ENCODE measurements at places on chromosomes 5 and 9. TPM values are rescaled to one million over a fixed set of nuclear protein-coding genes. Genes with fewer than 3 reads are reported as not detected.

- no peak for DNase-seq
Measured at GRCh38 chr5:74916831-74917710, 50.9 kb upstream of the FAM169A start.

GRCh38 chr9:99867536-99867935 lies 38.9 kb upstream of the STX17 start:
- DNase-seq, result no peak

GRCh38 chr9:84856181-84856632 lies 186.7 kb downstream of the NTRK2 start:
- no peak for DNase-seq

- no peak for DNase-seq
Measured at GRCh38 chr9:16708656-16709435, 161.6 kb downstream of the BNC2 start.

DNA sequence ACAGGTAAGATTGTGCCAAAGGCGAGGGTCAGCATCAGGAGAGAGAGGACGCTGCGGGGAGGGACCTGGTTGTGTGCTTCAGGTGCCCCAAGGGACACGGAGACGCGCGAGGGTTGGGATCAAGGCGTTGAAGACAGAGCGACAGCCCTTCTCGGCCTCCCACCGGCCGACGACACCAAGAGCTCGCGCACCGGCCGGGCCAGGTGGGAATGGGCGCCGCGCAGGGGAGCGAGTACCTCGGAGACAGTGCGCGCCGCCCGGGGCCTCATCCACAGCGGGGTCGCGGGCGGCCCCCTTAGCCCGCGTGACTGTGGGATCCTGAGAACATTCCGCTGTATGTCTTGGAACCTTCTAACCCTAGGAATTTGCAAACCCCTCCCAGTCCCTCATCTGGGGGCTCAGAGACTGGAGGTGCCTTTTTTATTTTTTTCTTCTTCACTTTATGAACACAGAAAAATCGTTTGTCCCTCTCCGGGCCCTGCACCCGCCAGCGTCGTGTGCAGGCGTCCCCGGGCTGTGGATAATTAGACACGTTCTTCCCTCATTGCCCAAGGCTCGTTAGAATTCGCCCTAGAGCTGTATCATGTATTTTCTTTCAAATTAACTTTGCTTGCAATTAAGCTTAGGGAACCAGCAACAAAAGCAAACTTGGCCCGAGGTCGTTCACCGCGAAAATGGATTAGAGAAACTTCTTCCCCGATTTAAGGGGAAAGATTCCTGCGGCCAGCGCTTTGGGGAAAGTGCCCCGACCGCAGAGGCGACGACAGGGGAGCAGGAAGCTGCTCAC lies 4.8 kb downstream of the FOXE1 start:
- no peak for DNase-seq

GRCh38 chr5:71727978-71728377 lies 8.9 kb downstream of the CARTPT start:
- DNase-seq, result no peak

GRCh38 chr5:17989567-17990563 lies 355.6 kb downstream of the TAF11L14 start:
- no peak for DNase-seq

DNA sequence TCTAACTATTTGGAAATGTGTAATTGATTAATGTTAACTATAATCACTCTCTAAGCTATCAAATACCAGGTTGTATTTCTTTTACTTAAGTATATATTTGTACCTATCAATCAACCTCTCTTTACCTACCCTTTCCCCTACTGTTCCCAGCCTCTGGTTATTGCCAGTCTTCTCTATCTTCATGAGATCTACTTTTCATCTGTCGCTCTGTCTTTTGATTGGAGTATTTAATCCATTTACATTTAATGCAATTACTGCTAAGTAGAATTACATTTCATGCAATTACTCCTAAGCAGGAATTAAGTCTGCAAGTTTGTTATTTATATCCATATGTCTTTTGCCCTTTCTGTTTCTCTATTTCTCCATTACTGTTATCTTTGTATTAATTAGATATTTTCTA lies 148.1 kb downstream of the MAT2B start:
- DNase-seq, result no peak

- no peak for DNase-seq
Measured at GRCh38 chr9:93465855-93466254, 12.5 kb upstream of the FAM120AOS start.

DNA sequence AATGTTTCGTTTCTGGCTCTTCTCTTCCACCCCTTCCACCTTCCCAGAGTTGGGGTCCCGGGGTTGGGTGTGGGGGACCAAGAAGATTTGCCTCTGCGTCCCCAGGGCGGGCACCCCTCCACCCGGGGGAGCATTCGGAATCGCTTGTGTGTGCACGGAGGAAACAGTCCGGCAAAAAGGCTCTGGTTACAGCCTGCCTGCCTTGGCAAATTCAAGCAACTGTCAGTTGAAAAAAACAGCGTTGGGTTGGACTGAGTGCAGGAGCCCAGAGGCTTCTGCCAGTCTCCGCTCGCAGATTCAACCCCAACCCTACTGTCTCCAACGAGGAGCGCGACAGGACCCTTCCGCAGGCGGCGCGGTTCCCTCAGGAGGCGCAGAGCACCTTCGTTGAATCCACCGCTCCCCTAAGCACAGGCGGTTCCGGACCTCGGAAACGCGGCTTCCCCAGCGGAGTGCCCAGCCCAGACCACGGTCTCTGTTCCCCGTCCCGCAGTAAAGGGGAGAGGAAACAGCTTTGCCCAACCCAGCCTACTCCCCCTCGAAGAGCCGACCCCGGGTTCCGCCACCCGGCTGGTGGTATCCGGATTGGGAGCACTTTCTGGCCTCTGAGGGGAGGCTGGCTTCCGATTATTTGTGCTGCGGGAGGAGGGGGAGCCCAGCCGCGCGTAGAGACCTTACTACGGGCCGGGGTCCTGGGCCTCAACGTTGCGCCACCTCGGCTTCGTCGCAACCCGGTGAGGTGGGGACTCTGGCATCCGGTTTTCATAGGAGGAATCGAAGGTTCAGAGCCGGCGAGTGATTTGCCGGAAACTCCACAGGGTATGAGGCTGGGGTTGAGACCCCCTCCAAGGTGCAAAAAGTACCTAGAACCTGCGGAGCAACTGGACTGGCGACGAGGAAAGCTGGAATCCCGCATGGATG lies 9.6 kb downstream of the LHX6 start:
- no peak for DNase-seq

- DNase-seq, result no peak
Measured at GRCh38 chr9:137534256-137535119, 15.7 kb downstream of the PNPLA7 start.

GRCh38 chr5:152933056-152933455 lies 528.0 kb upstream of the NMUR2 start:
- DNase-seq, result no peak

GRCh38 chr9:137813651-137814415 lies 63.7 kb upstream of the CACNA1B start:
- no peak for DNase-seq

- DNase-seq, result no peak
Measured at GRCh38 chr9:37972351-37972848, 68.5 kb upstream of the SLC25A51 start.

DNA sequence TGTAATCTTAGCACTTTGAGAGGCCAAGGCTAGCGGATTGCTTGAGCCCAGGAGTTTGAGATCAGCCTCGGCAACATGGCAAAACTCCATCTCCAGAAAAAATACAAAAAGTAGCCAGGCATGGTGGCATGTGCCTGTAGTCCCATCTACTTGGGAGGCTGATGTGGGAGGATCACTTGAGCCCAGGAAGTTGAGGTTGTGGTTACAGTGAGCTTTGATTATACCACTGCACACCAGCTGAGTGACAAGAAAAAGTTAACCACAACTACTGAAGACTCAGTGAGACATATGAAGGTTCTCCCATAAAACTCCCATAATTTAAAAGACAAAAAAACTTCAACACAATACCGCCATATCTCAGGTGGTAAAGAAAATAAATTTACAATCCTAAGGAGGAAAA lies 98.0 kb downstream of the NR6A1 start:
- no peak for DNase-seq

- DNase-seq, result no peak
Measured at GRCh38 chr5:115831163-115831768, 10.1 kb downstream of the ATG12 start.

DNA sequence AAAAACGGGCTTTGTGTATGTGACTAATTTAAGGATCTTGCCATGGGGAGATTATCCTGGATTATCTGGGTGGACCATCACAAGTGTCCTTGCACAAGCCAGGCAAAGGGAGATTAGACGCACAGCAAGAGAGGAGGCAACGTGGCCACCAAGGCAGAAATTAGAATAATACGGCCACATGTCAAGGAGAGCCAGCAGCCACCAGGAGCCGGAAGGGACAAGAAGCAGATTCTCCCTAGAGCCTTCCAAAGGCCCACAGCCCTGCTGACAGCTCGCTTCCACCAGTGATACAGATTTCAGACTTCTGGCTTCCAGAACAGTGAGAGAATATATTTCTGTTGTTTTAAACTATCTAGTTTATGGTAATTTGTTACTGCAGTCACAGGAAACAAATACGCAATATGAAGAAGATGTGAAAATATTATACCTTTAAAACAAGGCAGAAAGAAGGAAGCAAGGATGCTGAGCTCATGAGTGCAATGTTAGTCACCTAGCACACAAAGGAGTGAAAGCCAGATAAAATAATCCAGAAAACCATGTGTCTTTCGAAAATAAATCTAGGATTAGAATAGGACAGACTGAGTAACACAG lies 28.7 kb upstream of the F2RL1 start:
- no peak for DNase-seq

LAMC3 gene
- 5.9 TPM for total RNA-seq

TICAM2 gene
- total RNA-seq, result 1.3 TPM

GLDC gene
- 102 TPM for total RNA-seq

IFNB1 gene
- total RNA-seq, result not detected

FSD1L gene
- 3.6 TPM for total RNA-seq

Data from liver (tissue), 10 donors.